ENCODE measurements at places on chromosomes 5 and 9.

GRCh38 chr5:175351897-175352590 is 91.9 kb downstream of the DRD1 start:
- no peak for DNase-seq

- DNase-seq: no peak
Measured at GRCh38 chr5:65065001-65065511, 296.3 kb downstream of the CWC27 start.

GRCh38 chr5:98798847-98799246 is 25.4 kb downstream of the RGMB start:
- DNase-seq: no peak

- DNase-seq: peak; percentile 66
Measured at GRCh38 chr9:95506678-95507463, 9.9 kb downstream of the PTCH1 start.

DNA sequence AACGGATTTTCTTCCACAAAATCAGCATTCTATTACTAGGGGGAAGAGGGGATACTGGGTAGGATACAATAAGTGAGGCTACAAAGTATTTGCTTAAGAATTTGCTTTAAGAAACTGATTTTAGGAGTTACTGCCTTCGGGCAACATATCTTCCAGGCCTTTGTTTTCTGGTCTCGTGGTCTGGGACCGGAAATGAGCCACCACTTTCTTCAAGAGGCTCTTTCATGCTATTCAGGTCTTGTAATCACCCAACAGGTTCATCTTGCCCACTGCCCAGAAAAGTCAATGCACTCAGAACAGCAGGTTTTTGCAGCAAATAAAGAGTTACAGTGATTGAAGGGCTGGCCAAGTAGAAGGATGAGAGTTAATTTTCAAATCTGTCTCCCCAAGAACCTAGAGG is 6.6 kb upstream of the AOPEP start:
- no peak for DNase-seq

DNA sequence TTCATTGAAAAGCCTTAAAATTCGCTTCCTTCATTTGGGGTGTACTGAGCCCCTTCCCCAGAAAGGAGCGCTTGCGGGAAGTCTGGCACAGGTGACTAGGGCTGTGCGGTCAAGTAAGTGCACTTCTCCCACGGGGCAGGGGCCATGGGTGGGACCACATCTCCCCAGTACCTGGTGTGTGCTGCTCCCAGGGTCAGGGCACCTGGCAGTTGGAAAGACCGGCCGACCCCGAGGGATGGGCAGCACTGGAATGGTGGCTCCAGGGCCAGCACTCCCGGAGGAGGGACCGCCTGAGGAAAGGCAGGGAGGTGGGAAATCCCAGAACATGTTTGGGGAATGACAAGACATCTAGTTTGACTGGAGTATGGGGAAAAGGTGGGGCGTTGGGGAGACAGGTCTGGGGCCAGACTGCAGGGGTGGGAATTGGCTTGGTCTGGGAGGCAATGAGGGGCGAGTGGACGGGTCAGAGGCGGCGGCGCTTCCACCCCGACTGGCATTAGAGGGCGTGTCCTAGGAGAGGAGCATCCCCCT is 727 bp upstream of the GLIPR2 start:
- DNase-seq: no peak

DNA sequence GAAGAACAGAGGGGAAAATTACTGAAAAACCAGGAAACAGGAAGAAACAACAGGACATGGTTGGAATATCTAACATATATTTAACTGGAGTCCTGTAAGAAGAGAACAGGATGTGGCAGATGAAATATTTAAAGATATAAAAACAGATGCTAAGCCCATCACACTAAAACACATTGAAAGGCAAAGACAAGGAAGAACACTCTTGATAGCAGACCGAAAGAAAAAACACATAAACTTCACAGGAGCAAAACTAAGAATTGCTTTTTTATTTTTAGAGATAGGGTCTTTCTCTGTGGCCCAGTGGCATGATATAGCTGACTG is 324.4 kb upstream of the ARRDC3 start:
- no peak for DNase-seq

GRCh38 chr5:151665613-151666012 is 21.1 kb downstream of the SPARC start:
- DNase-seq: no peak

GRCh38 chr9:12652973-12653372 is 40.2 kb upstream of the TYRP1 start:
- no peak for DNase-seq

- no peak for DNase-seq
Measured at GRCh38 chr5:142820447-142820846, 50.3 kb downstream of the ARHGAP26 start.

DNA sequence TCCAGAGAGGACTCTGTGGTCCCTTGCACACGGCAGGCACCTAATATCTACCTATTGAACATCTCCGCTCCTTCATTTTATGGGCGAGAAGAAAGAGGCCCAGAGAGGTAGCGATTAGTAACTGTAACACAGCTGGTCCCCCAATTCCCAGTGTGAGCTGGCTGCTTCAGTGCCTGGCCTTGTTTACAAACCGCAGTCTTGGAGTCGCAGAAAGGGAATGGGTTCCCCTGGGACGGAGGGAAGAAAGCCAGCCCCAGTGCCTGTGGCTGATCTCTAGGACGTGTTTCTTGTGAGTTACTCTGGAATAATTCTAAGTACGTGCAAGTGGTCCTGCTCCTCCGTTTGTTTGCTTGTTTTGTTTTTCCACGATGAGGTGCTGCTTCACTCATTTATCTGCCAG is 52.0 kb downstream of the CFAP77 start:
- DNase-seq: no peak

GRCh38 chr5:155089643-155090042 is 76.1 kb downstream of the KIF4B start:
- no peak for DNase-seq

- no peak for DNase-seq
Measured at GRCh38 chr5:168204165-168204564, 87.3 kb upstream of the WWC1 start.

DNA sequence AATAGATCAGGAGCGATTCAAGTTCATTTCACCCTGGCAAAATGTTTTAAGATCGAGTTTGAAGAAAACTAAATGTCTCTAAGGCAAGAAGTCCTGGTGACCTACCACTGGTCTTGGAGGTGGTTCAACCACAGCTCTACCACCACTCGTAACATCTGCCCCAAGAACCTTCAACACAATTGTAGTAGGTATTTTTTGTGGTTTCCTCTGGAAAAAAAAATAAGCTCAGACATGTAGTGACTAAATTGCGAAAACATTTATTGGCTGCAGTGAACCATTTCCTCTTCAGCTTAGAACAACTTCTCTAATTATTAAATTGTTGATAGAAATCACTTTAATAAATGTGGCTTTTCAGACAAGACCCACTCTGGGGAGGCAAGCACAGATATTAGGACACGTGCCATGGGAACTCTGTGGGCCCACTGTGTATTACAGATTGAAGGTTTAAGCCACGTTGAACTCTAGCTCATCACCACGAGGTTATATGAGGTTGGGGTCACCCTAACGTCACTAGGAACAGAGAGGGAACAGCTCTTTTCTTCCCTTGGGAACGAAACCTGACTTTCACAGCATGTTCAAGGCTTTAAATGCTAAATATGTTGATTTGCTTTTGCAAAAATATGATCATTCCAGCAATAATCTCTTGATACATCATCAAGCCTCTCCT is 142.9 kb downstream of the HSD17B3 start:
- no peak for DNase-seq

DNA sequence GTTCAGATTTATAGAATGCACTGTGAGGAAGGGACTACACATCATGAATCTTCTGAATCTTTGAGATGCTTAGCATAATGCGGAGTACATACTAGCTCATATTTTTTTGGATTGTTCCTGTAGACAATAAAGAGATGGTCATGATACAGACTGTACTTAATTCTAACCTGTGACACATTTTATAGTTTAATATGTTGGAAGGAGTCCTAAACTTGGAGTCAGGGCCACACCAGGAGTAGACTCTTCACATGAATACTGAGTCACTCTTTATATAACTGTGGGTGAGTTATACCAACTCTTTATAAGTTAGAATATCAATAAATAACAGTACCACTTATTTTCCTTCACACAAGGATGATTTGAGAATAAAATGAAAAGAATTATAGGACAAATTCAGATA is 16.9 kb downstream of the C9orf85 start:
- DNase-seq: peak; percentile 40

DNA sequence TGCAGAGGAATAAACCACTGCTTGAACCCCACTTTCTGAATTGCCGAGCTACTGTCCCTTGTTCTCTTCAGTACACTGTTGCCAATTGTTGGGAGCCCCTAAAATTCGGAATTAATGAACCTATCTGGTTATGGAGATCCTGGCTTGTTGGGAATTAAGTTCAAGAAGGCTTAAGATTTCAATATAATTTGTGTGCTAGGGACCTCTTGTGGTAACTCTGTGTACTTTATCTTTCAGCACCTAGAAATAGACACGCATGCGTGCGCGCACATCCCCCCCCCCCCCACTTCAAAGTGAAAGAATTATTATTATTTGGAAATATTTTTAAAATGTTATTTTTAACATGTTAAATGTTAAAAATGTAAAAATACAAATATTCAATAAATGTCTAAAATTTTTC is 53.3 kb upstream of the FAM169A start:
- peak; percentile 53 for DNase-seq

- no peak for DNase-seq
Measured at GRCh38 chr9:127809540-127810377, 7.1 kb downstream of the FPGS start.

- DNase-seq: no peak
Measured at GRCh38 chr5:160033546-160034252, 24.8 kb downstream of the TTC1 start.

- peak; percentile 1 for DNase-seq
Measured at GRCh38 chr5:108869066-108869465, 121.4 kb downstream of the FER start.

DNA sequence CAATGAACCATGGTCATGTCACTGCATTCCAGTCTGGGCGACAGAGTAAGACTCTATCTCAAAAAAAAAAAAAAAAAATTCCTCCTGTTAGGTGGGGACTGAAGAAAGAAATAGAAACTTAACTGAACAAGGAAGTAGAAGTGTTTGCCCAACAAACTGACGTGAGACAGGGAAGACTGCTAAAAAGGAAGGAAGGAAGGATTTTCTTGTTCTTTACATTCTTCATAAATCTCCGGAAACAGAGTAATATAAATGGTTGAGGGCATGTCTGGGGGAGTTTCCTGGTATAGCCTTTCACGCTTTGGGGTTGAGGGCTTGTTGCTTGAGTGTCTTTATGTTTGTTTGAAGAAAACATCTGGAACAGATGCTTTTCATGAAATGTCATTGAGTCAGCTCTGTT is 3.1 kb downstream of the TOR1B start:
- DNase-seq: no peak

DNA sequence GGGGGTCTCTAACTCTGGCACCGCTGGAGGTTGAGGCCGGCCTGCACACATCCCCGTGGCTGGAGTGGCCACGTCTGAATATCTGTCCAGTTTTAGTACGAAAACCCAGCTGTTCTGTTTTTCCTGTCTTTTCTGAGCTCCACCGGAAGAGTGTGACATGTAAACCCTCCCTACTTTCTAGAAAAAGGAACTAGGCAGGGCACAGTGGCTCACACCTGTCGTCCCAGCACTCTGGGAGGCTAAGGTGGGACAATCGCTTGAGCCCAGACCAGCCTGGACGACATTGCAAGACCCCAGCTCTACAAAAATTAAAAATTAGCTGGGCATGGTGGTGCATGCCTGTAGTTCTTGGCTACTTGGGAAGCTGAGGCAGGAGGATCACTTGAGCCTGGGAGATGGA is 8.2 kb upstream of the PHYKPL start:
- no peak for DNase-seq

- DNase-seq: no peak
Measured at GRCh38 chr5:142437563-142437962, 112.7 kb upstream of the SPRY4 start.

- peak; percentile 62 for DNase-seq
Measured at GRCh38 chr9:130997925-130998596, 10.9 kb upstream of the LAMC3 start.

GRCh38 chr5:73180566-73180965 is 7.6 kb downstream of the TMEM174 start:
- DNase-seq: peak; percentile 63

- peak; percentile 14 for DNase-seq
Measured at GRCh38 chr5:142753116-142753631, 17.0 kb upstream of the ARHGAP26 start.

DNA sequence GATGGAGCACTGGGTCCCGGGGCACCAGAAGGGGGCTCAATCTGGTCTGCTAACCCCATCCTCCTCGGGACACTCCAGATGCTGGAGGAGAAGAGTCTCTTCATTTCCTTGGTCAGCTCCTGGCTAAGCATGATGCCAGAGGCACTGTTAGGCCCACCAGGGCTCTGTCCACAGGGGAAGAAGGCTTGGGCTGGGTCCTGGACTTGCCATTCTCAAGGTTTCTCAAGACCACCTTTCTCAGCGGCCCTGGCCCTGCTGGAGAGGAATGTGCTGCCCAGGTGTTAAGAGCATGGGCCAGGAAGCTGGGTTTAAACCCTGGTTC is 7.9 kb downstream of the SH2D3C start:
- DNase-seq: no peak

DNA sequence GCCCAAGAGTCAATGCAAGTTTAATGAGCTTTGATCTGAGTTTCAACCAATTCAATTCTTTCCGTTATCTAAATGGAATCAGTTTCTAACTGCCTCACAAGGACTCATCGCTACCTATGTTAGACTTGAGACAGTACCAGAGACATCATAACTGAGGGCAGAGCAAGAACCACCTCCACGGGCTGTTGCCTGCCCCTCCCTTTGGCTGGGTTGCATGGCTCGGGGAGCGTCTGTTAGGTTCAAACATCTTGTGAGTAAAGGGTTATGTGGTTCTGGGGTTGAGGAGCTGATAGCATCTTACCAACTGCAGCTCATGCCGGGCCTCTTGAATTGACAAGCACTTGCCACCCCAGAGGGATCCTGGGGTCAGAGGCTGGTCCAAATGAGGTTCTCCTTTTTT is 457.9 kb downstream of the ENC1 start:
- no peak for DNase-seq

GRCh38 chr9:133994353-133995011 is 2.4 kb upstream of the VAV2 start:
- peak; percentile 53 for DNase-seq

GRCh38 chr9:129990269-129991010 is 52.5 kb downstream of the FNBP1 start:
- DNase-seq: no peak

DNA sequence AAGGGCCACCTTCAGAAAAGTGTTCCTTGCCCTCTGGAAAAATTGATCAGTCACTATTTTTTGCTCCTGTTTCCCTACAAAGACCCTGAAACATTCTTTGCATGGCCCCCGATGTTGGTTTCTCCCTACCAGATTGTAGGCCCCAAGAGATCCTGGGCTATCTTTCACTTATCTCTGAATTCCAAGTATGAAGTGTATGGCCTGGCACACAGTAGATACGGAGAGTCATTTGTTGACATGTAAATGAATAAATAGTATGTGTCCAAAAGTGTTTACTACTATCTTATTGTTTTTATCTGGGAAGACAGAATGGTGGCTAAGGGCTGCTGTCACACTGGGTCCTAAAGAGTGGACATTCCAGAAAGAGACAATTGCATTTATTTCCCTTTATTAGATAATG is 7.4 kb upstream of the ANKDD1B start:
- DNase-seq: no peak

GRCh38 chr9:14593406-14593805 is 99.8 kb downstream of the ZDHHC21 start:
- no peak for DNase-seq

GRCh38 chr9:98930792-98931191 is 12.9 kb upstream of the COL15A1 start:
- no peak for DNase-seq

GRCh38 chr5:105504-106070 is 13.6 kb downstream of the PLEKHG4B start:
- no peak for DNase-seq

Measured in fibroblast of skin of abdomen (primary cell).